ENCODE measurements at places on chromosomes 7 and 10.

- no peak for DNase-seq
Measured at GRCh38 chr7:106339513-106340246, 54.9 kb upstream of the NAMPT start.

DNA sequence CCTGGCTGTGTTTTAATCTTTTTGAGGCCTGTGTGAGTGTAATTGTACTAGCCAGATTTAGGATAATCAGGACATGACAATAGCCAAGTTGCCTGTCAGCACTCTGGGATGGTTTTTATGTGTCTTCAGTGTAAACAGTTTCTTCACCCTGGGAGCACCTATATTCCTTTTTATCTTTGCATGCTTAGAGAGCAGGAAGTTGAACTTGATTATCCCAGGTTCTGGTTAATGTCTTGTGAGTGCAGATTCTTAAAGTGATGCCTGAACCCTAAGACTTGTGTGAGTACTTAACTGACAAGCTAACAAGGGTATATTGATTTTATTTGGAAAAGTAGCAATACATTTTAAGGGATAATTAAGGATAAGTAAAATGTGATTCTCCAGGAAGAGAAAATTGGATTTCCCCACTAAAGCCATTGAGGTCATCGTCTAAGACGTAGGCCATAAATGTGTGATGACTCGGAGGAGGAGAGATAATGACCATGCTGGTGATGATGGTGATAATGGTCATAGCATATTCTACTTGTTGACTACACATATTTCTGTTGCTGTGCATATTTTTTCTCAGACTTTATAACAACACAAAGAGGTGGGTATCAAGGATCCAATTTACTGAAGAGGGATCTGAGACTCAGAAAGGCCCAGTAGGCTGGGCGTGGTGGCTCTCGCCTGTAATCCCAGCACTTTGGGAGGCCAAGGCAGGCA lies 234.7 kb downstream of the CAMK1D start:
- DNase-seq: no peak

DNA sequence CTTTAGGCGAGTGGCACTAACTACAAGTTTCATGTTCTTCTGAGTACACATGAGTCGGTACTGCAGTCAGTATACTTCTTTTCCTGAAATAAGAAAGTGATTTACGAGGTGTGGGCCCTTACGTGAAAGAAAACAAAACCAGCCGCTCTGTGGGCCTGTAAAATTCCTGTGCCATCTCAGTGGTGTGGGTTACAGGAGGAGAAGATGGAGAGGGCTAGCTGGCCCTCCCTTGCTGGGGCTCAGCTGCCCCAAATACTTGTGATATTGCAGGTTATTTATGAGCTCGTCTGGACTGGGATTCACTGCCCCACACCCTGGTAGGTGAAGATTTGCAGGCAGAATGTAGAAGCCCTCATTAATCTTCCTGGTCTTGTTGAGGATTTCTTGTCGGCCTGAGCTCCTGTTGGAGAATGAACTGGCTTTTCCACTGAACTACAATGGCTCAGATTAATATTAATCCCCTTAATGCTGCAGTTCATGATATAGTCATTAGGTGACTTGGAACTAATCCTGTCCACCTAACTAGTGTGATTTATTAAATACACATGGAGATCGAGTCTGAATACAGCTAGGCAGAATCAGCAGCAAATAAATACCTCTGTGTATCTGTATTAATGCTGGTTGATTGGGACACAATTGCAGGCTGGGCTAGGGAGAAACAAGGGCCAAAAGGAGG lies 68.0 kb downstream of the GBF1 start:
- DNase-seq: no peak

- DNase-seq: no peak
Measured at GRCh38 chr7:15309872-15310271, 251.9 kb downstream of the AGMO start.

DNA sequence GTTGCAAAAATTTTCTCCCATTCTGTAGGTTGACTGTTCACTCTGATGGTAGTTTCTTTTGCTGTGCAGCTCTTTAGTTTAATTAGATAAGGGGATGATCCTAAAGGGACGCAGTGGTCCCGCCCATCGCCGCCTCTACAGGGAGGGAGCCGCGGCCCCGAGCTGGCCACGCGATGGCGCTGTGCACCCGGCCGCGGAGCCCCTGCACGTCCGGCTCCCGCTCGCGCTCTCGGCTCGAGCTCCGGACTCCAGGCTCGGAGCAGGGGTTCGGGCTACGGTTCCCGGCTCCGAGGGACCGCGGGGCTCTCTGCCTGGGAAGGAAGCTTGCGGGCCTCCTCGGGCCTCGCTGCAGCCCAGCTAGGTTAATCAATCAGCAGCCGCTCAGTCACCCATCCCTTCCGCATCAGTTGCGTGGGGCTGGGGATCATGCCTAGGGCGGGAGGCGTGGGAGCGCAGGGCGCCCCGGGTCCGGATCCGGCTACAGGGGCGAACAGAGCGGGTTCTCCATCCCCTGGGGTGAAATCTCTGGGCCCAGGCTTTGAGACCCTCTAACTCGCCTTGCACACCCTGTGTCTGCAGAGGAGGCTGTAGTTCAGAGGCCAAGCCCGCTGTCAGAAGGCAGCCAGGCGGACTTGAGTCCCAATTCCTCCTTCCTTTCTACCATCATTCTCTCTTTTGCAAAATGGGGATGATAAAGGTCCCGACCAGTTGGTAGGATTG lies 97.9 kb downstream of the WDR11 start:
- DNase-seq: peak; percentile 92

- no peak for DNase-seq
Measured at GRCh38 chr10:21385996-21386585, 139.4 kb downstream of the SKIDA1 start.

- DNase-seq: no peak
Measured at GRCh38 chr7:39272691-39273090, 293.5 kb upstream of the YAE1 start.

- DNase-seq: no peak
Measured at GRCh38 chr10:72086466-72087391, 1.6 kb downstream of the SPOCK2 start.

- DNase-seq: no peak
Measured at GRCh38 chr10:71239946-71240795, 27.8 kb downstream of the UNC5B start.

GRCh38 chr7:159075563-159076238 lies 69.0 kb downstream of the VIPR2 start:
- peak; percentile 73 for DNase-seq

DNA sequence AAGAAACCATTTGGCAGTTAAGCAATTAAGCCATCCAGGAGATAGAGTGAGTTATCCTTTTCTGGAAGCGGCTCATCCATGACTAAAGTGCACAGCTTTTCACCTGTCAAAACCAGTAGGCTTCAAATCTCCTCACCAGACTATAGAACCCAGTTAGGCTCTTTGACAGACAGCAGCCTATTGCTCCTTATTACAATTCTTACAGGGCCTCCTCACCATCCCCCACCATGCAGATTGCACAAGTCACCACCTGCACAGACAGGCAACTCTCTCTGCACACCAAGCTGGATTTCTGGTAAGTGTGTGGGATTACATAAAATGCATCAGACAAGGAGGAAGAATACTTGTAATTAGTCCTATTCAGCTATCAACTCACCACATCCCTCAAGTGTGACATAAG lies 301.6 kb downstream of the SNX13 start:
- DNase-seq: no peak

- DNase-seq: no peak
Measured at GRCh38 chr7:886626-887487, 10.5 kb downstream of the GET4 start.
